ENCODE measurements at places on chromosomes 11 and 22. TPM values are rescaled to one million over a fixed set of nuclear protein-coding genes. Genes with fewer than 3 reads are reported as not detected.

DNA sequence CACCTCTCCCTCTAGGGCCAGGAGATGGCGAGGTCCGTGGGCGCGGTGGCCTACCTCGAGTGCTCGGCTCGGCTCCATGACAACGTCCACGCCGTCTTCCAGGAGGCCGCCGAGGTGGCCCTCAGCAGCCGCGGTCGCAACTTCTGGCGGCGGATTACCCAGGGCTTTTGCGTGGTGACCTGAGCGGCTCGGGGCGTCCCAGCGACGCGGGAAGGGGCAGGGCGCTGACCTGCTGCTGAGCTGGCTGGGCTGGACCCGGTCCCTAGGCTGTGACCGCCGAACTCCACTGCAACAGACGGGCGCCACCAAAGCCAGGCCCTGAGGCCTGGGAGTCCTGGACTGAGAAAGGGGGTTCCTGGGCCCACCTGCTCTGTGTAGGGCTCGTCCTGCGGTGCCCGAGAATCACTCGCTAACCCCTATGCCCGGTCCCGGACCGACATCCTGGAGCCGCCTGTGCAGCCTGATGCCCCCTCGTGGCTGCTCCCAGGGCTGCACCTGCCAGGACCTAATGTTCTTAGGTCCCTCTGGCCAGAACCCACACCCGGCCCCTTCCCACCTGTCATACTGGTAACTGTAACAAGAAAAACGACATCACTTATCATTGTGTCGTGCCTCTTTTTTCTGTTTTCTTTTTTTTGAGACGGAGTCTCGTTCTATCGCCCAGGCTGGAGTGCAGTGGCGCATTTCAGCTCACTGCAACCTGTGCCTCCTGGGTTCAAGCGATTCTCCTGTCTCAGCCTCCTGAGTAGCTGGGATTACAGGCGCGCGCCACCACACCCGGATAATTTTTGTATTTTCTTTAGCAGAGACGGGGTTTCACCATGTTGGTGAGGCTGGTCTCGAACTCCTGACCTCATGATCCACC, 15.0 kb downstream of the RHOD start:
- no peak for DNase-seq
- H3K4me1 ChIP-seq, result no peaks in the 10 kb centered on the region
- H3K27me3 ChIP-seq, result no peaks in the 10 kb centered on the region
- no peak overlapping the region for H3K4me3 ChIP-seq
- no peak overlapping the region for H3K27ac ChIP-seq
- H3K36me3 ChIP-seq, result peaks cover 6% of the 10 kb centered on the region

GRCh38 chr22:43550024-43550620, 138.3 kb downstream of the MPPED1 start:
- no peaks in the 10 kb centered on the region for H3K4me1 ChIP-seq
- H3K27ac ChIP-seq, result no peak overlapping the region
- no peak for DNase-seq
- H3K4me3 ChIP-seq, result no peak overlapping the region
- H3K27me3 ChIP-seq, result peaks cover 8% of the 10 kb centered on the region
- H3K36me3 ChIP-seq, result no peaks in the 10 kb centered on the region

GRCh38 chr11:72119198-72119597, 6.7 kb upstream of the ANAPC15 start:
- DNase-seq, result no peak
- no peaks in the 10 kb centered on the region for H3K36me3 ChIP-seq
- no peak overlapping the region for H3K27ac ChIP-seq
- peaks cover 4% of the 10 kb centered on the region for H3K27me3 ChIP-seq
- no peak overlapping the region for H3K4me3 ChIP-seq
- H3K4me1 ChIP-seq, result no peaks in the 10 kb centered on the region

The SHANK3 gene
- 7.5 TPM for total RNA-seq

- H3K4me3 ChIP-seq, result peak overlapping the region; percentile 99
- no peak for DNase-seq
- no peaks in the 10 kb centered on the region for H3K27me3 ChIP-seq
- peaks cover 24% of the 10 kb centered on the region for H3K36me3 ChIP-seq
Measured at GRCh38 chr11:75562836-75563484, 907 bp downstream of the SERPINH1 start.

GRCh38 chr11:113470233-113470632, 5.0 kb downstream of the DRD2 start:
- no peak overlapping the region for H3K27ac ChIP-seq
- no peak for DNase-seq
- peaks cover 54% of the 10 kb centered on the region for H3K27me3 ChIP-seq
- no peak overlapping the region for H3K4me3 ChIP-seq

The RFPL3 gene
- not detected for total RNA-seq

- no peaks in the 10 kb centered on the region for H3K36me3 ChIP-seq
- peaks cover 24% of the 10 kb centered on the region for H3K4me1 ChIP-seq
- peak within 1 kb of the TSS; percentile 63 for H3K4me3 ChIP-seq
- no peak for DNase-seq
Measured at GRCh38 chr11:57460022-57460757, at the start of gene RTN4RL2. Gene RTN4RL2, plus strand, starts transcription at chr11:57460528. Its CDS starts 338 bp downstream, at chr11:57460866.

- H3K4me3 ChIP-seq, result no peak overlapping the region
- no peaks in the 10 kb centered on the region for H3K27me3 ChIP-seq
- no peak overlapping the region for H3K27ac ChIP-seq
Measured at GRCh38 chr11:27212248-27212780, 150.7 kb downstream of the CCDC34 start.

The PGA5 gene
- not detected for total RNA-seq

- H3K27ac ChIP-seq, result no peak overlapping the region
- no peak for DNase-seq
- H3K4me1 ChIP-seq, result peaks cover 17% of the 10 kb centered on the region
- no peaks in the 10 kb centered on the region for H3K36me3 ChIP-seq
- no peaks in the 10 kb centered on the region for H3K27me3 ChIP-seq
Measured at GRCh38 chr11:74678591-74679512, 52.4 kb downstream of the CHRDL2 start.

The P4HA3 gene
- total RNA-seq, result 16.6 TPM

DNA sequence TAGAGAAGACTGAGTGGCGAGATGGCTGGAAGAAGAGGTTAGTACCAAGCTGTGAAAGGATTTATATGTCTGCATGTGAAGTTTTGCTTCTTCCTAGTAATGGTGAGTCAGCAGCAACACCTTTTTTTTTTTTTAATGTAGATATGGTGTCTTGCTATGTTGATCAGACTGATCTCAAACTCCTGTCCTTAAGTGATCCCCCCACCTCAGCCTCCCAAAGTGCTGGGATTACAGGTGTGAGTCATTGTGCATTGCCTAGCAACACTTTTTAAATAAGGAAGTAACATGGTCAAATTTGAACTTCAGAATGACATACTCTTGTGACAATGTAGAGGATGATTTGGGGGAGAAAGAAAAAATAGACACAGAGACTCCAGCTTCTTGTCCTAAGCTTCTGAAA, 6.5 kb upstream of the CSTPP1 start:
- DNase-seq, result no peak
- H3K27me3 ChIP-seq, result no peaks in the 10 kb centered on the region
- no peaks in the 10 kb centered on the region for H3K36me3 ChIP-seq
- H3K4me3 ChIP-seq, result no peak overlapping the region
- peaks cover 8% of the 10 kb centered on the region for H3K4me1 ChIP-seq
- peak overlapping the region; percentile 13 for H3K27ac ChIP-seq

Data from chondrocyte (in vitro differentiated cells).